ENCODE measurements at places on chromosomes 3 and 15.

DNA sequence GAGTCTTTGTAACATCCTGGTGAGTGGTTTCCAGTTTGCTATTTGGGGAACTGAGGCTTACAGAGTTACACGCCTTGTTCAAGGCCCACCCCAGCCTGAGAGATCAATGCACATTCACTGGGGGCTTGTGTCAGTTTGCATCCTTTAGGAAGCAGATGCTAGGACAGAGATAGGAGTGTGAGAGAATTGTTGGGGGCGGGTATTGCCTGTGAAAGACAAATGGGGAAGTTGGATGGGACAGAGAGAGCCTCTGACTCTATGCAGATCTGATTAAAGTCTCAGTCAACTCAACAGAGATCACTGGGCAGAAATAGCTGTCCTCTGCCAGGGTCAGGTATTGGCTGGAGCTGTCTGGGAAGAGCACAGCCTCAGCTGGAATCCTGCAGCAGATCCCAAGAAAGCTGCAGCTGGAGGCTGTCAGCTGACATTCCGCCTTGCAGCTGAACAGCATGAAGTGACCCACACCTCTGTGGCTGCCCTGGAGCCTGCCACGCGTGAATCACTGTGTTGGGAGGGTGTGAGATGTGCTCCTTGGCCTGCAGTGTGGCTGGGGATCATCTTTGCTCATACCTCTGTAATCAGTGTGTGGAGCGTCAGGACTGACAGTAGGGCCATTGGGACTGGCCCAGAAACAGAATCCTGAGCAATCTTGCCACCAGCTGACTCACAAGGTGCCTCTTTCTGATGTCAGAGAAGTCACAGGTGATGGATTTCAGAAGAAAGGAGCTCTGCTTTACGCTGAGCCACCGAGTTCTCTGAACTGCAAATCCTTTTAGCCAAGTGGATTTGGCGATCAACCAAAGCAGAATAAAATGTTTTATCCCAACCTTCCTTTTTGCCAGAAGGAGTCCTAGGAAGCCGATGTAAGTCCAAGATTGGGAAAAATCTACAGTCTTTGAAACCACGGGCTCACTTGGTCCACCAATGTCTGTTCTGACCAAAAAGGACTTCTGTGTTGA lies 284.1 kb upstream of the LRRFIP2 start:
- DNase-seq = no peak

DNA sequence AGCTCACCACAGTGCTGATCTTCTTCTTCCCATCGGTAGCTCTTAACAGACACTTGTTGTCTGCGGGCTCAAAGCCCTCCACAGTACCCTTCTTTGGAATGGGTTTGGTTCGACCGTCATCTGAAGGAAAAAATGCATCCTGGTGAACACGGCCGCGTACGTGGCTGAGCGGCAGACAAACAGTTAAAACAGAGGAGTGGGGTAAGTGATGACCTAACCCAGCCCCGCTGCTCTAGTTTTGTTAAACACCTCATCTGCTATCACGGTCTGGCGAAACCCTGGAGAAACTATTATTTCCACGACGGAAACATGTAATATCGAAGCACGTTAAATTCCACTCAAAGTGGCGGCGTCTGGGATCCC lies 725 bp downstream of the SRP14 start:
- no peak for DNase-seq

GRCh38 chr15:71600237-71600636 lies 210.1 kb upstream of the NR2E3 start:
- no peak for DNase-seq

- no peak for DNase-seq
Observed at GRCh38 chr3:119659606-119660291, 640 bp downstream of the POPDC2 start.

Data from CD4-positive, alpha-beta T cell treated with Interleukin-6 for 4 hours (primary cell).